ENCODE measurements at places on chromosomes 12 and 14.

- DNase-seq: peak; percentile 55
Observed at GRCh38 chr12:575948-576614, 87.2 kb downstream of the NINJ2 start.

- DNase-seq: no peak
Observed at GRCh38 chr12:12900786-12901157, 9.4 kb downstream of the GPRC5A start.

- DNase-seq: no peak
Observed at GRCh38 chr12:50066402-50066801, 9.0 kb downstream of the ASIC1 start.

DNA sequence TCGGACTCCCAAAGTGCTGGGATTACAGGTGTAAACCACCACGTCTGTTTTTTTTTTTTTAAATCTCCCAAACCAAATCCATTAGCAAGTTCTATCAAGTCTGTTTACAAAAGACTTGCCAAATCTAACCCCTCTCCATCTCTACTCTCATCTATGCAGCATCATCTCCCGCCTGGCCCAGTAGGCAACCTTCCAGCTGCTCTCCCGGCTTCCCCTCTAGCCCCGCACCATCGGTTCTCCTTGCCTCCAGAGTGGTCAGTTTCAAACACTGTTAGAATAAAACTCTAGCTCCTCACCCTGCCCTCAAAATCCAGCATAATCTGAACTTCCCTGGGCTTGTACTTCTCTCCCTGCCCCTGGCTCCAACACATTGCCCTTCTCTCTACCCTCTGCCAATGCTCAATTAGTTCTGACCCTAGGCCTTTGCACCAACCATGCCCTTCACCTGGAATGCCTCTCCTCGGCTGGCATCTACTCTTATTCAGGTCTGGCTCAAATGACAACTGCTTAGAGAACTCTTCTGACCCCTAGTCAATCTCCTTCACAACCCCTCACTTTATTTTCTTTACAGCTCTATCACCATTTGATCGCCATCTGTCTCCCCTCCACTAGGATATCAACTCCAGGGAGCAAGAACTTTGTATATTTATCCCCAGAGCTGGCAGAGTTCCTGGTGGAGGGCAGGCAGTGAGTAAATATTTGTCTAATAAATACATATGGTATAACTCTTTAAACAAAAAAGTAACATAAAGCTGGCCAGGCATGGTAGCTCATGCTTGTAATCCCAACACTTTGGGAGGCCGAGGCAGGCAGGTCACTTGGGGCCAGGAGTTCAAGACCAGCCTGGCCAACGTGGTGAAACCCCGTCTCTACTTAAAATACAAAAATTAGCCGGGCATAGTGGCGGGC, 4.9 kb downstream of the WSB2 start:
- DNase-seq: no peak

DNA sequence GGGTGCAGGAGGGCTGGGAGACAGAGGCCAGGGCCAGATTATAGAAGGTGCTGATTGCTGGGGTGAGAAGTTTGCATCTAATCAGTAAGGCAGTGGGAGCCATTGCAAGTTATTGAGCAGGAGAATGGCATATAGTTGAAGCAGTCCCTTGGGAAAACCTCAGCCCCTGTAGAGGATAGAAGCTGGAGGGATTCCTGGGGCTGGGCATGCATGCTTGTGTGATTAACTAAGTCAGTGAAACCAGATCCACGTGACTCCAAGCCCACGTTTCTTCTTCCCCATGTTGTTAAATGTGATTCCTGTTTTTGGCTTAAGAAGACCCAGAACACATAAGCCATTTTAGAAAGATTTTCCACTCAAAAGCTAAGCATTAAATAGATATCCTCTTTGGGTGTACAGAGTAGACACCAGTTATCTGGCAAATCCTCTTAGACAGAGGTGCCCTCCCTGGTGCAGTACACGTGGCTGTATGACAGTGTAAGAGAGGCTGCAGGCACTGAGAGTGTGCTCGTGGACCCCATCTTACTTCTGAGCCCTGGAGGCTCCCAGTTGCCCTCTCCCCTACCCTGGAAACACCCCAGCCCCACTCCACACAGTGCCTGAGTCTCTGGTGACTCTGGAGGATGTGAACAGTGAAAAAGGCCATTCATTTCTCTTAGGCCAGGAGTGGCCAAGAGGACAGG, 3.2 kb downstream of the C14orf132 start:
- DNase-seq: no peak

DNA sequence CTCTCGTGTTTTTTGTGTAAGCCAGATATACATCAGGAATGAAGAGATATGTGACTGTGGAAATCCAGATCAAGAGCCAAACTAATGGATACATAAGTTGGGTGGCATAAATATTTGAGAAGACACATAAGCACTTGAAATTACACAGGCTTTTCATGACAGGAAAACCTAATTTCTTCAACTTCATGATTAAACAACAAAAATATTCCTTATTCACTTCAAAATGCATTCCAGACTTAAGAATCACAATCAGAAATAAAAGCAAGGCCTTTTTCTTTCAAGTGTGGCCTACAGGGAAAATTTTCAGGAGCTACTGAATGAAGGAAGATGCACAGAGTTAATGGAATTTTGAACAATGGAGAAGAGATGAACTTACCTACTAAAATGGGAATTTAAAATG, 515.6 kb downstream of the FOXG1 start:
- no peak for DNase-seq

GRCh38 chr14:89616425-89616824, 199.4 kb upstream of the FOXN3 start:
- no peak for DNase-seq

DNA sequence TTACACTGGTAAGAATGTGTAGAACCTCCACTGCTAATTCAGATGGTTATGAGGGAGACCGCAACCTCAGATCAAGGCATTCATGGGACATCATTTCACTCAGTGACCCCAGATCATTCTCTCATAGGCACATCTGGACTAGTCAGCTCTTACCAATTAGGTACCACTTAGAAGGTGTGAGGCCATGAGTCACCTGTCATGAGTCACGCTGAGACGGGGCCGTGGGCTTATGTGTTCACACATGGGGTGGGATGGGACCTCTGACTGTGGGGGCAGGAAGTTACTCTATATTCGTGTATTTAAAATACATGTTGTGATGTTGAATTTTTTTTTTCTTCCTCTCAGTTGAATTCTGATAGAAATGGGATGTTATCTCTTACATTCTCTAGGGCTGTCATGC, 55.9 kb downstream of the CCDC92 start:
- DNase-seq: peak; percentile 53

DNA sequence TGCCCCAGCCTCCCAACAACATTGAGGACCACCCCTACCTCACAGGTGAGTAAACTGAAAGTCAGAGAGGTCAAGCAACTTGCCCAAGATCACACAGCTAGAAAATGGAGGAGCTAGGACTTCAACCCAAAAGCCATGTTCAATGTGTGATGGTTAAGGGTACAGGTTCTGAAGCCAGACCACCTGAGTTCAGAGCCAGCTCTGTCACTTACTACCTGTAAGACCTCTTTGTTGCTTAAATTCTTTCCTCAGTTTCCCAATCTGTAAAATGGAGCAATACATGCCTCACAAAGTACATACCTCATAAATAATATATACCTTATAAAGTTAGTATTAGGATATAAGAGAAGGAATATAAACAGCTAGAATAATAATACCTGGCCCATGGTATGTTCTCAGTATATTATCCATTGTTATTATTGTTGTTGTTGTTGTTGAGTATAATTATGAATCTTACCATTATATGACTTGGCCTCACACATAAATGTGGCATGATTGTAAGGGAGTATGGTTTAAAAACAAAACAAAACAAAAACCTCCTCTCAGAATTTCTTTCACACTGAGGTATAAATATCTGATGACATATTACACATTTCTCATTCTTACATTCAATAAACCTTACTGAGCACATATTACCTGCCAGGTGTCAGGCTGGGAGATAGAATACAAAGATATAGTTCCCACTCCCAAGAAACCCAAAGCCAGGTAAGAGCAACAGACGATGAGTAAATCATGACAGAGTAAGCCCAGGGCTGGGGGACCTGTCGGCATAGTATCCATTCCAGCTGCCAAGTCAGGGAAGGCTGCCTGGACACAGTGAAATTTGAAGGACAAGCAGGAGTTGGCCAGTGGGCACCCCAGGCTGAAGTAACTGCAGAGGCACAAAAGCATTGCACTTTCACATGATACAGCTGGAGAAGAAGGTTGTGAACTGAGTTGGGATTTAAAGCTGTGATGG, 19.6 kb downstream of the CMKLR1 start:
- DNase-seq: no peak

DNA sequence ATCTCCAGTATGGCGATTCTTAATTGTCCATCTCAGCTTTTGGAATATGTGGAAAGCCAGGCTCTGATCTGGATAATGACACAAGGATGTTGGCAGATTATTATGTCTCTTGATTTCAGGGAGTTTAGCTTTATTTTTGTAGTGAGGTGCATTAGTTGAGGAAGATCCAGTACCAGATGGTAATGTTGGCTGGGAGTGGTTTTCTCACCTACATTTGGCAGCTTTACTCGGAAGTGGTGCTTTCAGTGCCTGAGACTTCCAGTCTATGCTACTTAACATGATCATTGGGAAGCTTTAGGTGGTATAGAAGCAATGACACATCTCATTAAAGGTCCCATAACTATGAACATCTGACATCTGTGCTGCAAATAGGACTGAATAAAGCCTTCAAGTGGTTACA, 7.5 kb downstream of the SLC15A5 start:
- no peak for DNase-seq

- no peak for DNase-seq
Observed at GRCh38 chr12:105820429-105821125, 318.2 kb downstream of the NUAK1 start.

DNA sequence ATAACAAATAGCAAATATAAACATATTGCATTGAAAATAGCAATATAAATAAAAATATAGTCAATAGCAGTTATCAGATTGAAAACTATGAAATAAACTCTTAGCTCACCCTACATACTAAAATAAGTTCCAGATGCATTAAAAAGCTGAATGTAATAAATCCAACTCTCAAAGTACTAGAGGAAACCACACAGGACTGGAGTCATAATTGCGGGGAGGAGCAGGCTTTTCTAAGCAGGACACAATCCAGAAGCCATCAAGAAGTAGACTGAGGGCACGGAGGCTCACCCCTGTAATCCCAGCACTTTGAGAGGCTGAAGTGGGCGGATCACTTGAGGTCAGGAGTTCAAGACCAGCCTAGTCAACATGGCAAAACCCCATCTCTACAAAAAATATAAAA, 22.2 kb downstream of the GSC start:
- DNase-seq: no peak

DNA sequence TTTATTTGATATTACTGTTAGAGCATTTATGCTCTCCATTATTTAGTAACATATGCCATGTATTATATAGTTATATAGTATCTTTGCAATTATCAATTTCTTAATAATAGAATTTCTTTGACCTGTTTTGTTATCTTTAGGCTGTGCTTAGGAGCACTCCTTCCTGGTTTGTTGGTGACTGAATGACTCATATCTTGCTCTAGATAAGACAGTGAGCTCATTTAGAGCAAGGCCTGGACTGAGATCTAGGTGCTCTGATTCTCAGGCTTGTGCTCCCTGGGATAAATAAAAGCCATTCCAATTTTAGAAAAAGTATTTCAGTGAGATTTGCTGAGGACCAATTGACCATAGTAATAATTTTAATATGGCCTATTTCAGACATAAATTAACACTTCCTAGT, 951.2 kb downstream of the FLRT2 start:
- no peak for DNase-seq

DNA sequence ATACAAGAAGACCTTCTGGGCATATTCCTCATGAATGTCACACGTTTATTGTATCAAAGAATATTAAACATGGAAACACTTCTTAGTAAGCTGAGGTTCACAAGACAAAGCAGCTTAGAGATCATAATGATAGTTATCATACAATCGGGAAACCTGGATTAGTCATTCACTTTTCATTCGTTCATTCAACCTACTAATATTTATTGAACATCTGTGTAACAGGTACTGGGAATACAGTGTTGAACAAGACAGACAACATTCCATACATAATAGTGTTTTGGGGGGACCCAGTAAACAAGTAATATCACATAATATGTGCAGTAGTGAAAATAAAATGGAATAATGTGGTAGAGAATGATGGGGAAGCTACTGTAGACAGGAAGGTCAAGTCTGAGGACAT, 100.6 kb upstream of the GRIP1 start:
- no peak for DNase-seq

DNA sequence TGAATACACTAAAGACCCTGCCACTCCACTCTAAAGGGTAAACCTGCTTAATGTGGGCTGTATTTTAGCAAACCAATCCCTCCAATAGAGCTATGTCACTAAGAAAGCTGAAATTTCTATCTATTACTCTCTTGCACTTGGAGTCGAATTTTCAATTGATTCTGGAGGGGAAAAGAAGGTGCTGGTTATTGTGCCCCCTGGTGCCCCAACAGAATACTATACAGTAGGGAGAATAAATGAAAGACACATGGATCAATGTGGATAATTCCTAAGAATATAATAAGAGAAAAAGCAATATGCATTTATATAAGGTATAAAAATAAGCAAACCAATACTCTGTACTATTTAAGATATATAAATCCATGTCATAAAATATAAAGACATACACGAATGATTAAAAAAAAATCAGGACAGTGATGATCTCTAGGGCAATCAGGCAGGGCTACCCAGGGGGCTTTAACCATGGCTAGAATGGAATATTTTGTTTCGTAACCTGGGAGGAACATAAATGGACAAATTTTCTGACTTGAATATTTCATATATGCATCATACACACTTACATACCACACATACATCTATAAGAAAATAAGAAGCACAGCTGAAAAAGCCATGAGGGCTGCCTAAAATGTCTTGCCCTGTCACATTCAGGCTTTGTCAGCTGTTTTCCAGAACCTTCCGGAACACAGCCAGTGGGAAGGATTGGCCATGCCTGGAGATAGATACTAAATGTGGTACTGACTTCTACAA, 54.4 kb downstream of the EFCAB11 start:
- peak; percentile 2 for DNase-seq

DNA sequence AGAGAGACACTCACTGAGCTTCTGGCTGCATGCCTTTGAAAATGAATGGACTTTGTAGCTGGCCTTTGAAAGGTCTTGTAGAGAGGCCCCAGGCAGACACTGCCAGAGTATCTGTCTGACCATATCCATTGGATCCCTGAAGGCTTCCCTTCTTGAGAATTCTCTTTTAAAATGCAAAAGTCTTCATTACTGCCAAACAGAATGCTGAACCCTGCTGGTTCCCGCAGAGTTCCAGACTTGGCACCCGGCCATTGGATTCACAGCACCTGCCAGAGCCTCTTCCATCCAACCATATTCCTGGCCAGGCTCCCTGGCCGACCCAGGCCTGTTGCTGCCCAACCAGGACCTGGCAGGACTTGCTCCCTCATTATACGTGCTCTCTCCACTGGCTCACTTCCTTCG, 182.5 kb downstream of the GXYLT1 start:
- no peak for DNase-seq

GRCh38 chr12:94656556-94656955, 6.2 kb upstream of the TMCC3 start:
- no peak for DNase-seq

GRCh38 chr12:45336331-45336730, 120.4 kb downstream of the ANO6 start:
- DNase-seq: no peak

- no peak for DNase-seq
Observed at GRCh38 chr14:74950795-74951442, 4.5 kb downstream of the PGF start.
